Spinal cord (tissue), 10 donors: ENCODE measurements at places on chromosomes 3 and 15. TPM values are rescaled to one million over a fixed set of nuclear protein-coding genes. Genes with fewer than 3 reads are reported as not detected.

Gene POTEB
- polyA plus RNA-seq: not detected

Gene CIDEC
- polyA plus RNA-seq: 0.54 TPM

Gene NPHP3
- 23.8 TPM for polyA plus RNA-seq

Gene OCA2
- 3.1 TPM for polyA plus RNA-seq

Gene GRAMD2A
- polyA plus RNA-seq: 2.7 TPM

Gene USP3
- polyA plus RNA-seq: 38.1 TPM

Gene RARB
- polyA plus RNA-seq: 15.3 TPM
